Activated CD4-positive, alpha-beta T cell treated with anti-CD3 and anti-CD28 coated beads, Interleukin-2, amount 10 ng/mL, durations not matched to agents 7 days and 5 days (primary cell): ENCODE measurements at places on chromosomes 16 and 17. TPM values are rescaled to one million over a fixed set of nuclear protein-coding genes. Genes with fewer than 3 reads are reported as not detected.

GRCh38 chr17:57486882-57487301, 230.6 kb downstream of the MSI2 start:
- no peak for DNase-seq

DNA sequence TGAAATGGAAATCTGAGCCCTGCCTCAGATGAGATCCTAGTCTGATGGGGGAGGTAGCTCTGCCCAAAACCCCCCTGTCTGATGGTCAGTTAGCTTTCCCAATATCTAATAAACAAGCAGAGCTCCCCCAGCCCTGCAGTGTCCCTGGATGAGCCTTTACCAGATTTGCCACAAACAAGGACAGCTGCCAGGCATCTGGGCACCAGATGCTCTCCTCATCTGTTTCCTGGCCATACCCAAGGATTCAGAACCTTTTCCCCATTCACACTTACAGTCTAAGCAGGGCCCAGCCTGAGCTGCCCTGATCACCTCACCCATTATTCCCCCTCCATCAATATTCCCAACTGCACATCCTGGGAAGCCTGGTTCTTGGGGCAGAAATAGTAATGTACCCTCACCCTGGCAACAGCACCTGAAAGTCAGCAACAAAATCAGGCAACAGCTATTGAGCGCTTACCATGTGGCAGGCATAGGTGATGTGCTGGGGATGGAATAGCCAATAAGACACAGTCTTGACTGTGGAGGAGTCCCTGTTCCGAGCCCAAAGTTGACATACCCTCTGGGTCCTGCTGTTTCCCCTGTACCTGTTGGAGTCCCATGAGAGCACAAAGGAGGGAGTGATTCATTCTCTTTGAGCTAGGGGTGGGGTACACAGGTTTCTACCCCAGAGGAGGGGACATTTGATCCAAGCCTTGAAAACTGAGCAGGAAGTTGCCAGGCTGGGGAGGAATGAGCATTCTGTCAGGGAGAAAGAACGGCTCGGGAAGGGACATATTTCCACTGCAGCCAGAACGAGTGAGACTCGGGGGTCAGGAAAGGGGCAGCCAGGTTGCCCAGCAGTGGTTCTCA, 147.4 kb downstream of the TMEM132E start:
- no peak for DNase-seq

DNA sequence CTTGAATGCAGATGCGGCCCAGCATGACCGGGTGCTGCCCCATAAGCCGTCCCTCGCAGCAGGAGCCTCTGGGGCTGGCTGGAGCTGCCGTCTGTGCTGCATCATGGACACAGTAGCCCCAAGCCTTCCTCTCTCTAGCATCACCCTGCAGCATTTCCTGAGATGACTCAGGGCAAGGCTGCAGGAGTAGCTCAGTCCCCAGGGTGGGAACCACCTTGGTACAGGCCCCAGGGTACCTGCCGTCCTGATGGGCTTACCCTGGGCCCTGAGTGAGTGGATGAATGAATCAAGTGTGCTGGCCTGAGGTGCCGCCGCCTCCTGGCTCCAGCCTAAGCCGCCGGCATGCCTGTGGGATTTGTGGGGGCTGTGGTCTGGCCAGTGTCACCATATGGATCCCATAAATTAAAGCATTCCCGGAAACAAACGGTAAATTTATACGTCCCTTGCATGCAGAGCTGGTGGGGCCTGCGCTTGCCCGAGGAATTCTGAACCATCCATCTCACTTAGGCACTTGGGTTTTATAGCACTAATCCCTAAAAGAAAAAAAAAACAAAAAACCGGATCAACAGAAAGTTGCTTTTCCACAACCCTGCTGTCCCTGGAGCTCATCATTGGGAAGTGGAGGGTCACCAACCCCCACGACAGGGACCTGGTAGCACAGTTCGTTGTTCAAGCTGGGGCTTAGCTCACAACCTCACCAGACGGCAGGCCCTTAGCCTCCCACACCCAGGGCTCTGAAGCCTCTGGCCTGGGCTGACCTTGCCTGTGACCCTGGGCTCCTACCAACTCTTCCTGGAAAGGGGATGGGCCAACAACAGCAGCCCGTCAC, 242.6 kb upstream of the CIBAR2 start:
- no peak for DNase-seq

Gene TBC1D3B
- total RNA-seq = 2.4 TPM

DNA sequence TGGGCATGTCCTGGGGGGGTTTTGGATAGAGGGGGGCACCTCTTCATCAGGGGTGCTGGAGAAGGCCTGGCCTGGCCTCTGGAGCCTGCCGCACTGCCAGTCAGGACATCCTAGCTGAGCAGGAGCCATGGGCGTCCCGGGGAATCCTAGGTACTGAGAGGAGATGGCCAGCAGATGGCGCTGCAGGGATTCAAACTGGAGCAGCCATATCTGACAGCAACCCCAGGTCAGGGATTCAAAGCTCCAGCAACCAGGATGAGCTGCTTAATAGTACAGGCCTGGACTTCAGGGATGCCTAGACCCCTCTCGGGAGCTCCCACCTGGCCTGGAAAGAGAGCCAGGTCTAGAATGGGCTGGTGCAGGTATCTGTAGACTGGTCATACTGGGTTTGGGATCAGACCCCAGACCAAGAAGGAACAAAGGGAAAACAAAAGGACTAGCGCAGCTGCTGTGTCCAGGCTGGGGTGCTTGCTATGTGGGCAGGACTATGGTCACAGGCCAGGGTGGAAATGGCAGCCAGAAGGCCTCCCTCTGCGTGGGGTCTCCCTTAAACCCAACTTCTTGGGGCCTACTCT, 306.9 kb upstream of the RBFOX1 start:
- DNase-seq = peak; percentile 36

- no peak for DNase-seq
Observed at GRCh38 chr17:62588109-62588508, 39.4 kb upstream of the MRC2 start.

GRCh38 chr16:50602531-50603205, 54.5 kb downstream of the NKD1 start:
- no peak for DNase-seq
